ENCODE measurements at places on chromosomes 13 and 19.
A peak's percentile ranks its signal among the peaks of the same experiment; 100 is the strongest.

GRCh38 chr19:30785458-30786137, 413.4 kb downstream of the ZNF536 start:
- no peak for DNase-seq

DNA sequence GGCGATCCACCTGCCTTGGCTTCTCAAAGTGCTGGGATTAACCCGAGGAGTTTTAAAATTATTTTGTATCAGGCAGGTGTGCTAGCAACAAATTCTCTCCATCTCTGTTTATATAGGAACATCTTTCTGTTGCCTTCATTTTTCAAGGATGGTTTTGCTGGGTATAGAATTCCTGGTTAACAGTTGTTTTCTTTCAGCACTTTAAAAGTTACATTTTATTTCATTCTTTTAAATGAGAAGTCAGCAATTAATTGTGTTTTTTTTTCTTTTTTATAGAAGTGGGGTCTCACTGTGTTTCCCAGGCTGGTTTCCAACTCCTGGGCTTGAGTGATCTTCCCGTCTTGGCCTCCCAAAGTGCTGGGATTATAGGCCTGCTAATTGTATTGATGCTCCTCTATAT, 44.0 kb downstream of the DPF1 start:
- no peak for DNase-seq

DNA sequence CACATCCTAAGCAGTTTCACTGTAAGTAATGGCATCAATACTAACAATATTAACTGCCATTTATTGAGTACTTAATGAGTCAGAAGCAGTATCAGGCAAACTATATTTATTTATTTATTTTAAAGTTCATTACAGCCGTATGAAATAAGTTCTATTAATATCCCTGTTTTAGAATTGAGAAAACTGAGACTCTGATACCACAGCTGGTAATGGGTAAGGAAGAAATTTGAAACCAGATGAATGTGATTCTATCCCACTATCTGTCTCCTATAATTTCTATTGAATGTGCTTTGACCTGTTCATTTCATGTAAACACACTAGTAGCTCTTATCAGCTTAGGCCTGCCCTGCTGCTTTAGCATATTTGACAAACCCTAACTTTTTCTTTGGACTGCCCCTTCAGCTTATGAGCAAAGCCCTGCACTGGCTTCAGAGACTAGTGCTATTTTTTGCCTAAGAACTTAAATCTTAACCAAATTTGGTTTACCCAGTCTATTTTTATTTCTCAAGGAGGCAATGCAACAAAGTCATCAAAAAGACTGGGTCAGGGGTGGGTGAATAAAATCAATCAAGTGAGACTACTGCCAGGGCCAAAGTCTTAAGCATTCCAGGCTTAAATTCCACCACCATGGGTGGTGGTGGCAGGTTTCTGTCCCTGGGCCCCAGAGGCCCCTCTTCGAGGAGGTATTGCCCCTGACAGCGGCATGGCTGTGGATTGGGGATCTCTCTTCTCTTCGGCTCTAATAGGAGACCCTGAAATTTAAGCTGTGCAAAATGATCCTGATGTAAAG, 143.4 kb downstream of the DLEU7 start:
- DNase-seq = no peak

DNA sequence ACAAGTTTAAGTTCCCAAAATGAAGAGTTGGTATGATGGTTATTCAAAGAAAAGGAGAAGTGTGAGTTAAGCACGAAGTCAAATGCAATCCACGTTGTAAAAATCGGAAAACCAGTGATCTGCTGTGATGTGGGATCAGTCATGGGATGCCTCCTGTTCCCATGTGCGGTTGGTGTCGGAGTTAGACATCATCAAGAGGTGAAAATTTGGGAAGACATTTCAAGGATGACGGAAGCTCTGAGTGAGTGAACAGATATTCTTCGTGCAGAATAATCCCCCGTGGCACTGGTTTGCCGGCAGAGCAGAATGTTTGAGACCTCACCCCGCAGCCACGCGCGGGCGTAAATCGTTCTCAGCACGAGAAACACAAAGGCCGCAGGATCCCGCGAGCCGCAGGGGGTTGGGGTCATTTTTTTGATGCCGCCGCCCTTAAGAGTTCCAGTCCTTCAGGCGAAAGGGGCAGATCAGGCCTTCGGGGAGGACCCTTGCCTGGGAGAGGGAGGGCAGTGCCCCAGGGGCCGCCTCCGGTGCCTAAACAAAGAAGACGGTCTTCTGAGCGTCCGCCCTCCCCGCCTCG, 13.7 kb upstream of the SOX1 start:
- DNase-seq = no peak

DNA sequence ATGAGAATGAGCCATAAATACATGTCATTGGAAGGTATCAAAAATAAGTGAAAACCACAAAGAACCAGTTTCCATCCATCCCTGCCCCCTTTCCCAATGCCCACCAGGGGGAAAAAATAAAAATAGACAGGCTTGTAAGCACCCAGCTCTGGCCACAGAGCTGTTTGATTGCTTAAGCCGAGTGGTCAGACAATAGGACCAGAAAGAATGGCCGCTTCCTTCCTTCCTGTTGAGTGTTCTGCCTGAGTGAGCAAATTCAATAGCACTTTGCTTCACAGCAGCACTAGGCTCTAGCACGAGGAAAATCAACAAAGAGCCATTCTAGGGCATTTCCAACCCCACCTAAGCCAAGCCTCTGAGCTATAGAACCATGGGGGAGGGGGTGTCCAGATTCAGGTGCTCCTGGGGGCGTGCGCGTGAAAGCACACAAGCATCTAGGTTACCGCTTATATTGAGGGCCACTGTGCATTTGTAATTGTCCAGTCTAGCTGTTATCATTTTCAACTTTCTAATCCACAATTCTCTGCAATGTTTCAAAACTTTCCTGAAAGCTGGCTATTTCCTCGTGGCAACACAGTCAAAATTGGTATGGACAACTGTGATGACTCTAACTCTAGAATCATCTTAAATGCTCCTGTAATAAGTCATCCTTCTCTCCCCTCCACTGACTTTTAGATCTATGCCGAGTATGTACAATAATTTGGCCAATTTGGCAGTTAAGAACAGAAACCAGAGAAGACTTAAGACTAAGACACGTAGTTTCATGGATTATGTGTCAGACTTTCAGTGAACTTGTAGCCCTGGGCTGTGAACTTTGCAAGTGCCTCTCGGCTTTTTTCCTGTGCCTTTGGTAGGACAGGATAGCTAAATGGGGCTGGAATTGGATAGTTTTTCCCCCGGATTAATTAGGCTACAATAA, 64.3 kb downstream of the SPRY2 start:
- DNase-seq = peak; percentile 8

DNA sequence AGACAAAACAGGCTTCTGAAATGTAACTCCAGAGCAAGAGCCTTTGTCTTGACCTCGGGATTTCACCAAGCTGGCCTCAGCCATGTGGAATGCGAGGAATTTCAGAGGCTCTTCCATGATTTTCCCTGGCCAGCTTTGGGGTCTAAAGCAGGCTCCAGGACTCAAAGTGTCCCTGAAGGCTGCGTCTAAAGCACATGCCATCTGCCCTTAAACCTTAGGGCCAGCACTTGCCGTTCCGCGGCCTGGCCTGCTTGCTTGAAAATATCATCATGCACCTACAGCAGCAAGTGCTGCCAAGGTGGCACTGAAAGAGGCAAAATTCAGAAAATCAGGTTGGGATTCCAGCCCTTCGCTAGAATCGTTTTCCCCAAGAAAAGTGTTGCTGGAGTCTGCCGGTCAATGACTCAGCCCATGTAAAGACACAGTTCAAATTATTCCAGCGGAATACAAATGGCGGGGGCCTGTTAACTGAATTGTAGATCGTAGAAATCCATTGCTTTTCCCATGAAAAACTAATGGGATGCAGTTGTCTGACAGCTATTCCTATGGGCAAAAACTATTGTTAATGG, 105.7 kb upstream of the RAP2A start:
- peak; percentile 89 for DNase-seq

- DNase-seq = peak; percentile 69
Observed at GRCh38 chr19:15091918-15092753, 10.1 kb downstream of the OR1I1 start.

DNA sequence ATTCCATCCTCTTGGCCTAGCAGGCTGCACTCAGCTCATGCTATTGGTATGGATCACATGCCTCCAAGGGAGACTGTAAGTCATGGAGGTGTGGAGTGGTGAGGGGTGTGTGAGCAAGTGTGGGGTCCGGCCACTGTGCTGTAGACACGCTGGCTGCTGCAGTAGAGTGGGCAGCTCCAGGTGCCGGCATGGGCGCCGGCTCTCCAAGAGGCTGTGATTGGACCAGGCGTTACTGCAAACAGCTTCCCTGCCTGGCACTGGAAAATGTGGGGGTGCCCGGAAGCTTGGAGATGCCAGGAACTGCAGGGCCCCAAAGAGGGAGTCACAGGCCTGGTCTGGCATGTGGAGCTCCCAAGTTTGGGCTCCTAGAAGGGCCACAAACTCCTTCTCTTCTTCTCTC, 245.7 kb downstream of the GPC6 start:
- DNase-seq = no peak

GRCh38 chr19:19451429-19452242, 46.2 kb downstream of the GATAD2A start:
- no peak for DNase-seq

- peak; percentile 25 for DNase-seq
Observed at GRCh38 chr13:98751861-98752466, 508 bp downstream of the SLC15A1 start.

- peak; percentile 50 for DNase-seq
Observed at GRCh38 chr13:113863524-113864272, at the start of gene GAS6. GAS6 (minus strand) TSS chr13:113864076; CDS start chr13:113863920, 156 bp downstream.

DNA sequence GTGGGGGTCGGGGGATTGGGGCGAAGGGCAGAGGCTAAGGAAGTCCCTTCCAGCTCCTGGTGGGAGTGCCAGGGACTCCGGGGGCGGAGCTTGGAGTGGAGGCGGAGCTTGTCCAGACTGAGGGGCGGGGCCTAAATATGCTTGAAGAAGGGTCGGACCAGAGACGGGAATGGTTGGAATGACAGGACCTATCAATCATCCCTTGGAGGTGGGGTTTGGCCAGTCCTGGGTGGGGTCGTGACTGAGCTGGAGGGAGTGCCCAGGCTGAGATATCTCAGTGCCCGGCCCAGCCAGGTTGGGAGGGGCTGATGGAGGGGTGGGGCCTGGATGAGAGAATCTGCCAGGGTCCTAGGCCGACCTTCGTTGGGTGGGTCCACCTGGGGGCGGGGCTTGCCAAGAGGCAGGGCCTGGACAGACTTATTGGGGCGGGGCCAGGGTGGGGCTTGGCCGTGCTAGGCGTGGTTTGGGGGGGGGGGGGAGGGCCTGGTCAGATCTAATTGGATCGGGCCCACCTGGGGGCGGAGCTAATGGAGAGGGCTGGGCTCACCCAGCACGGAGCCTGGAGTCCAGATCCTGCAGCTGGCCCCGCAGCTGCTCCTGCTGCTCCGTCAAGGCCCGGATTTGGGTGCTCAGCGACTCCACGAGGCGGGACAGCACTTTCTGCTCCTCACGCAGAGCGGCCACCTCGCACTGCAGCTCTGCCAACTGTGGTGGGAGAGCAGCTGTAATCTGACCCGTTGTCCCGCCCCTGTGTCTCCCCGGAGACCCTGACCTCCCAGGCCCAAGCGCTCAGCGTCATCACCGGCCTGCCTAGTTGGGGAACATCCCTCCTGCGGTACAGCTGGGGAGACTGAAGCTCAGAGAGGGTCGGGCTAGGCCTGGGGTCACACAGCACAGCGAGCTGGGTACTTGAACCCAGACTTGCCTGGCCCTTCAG, 2.6 kb upstream of the WIZ start:
- DNase-seq = peak; percentile 77

DNA sequence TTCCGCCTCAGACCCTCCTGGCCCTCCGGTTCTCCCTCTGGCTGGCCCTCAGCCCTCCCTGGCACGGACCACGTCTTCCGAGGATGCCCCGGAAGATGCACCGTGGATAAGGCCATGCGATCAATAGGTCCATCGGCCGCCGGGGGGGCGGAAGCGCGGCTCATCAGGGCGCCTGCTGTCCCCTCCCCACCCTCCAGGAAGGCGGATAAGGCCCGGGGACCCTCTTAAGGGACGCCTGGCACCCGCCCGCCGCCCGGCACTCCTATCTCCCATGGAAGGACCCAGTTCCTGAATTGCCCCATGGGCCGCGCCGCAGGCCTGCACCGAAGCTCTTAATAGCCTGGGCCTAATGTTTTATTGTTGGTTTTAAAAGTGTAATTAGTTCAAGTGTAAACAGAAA, 46.2 kb upstream of the TCF3 start:
- DNase-seq = no peak

DNA sequence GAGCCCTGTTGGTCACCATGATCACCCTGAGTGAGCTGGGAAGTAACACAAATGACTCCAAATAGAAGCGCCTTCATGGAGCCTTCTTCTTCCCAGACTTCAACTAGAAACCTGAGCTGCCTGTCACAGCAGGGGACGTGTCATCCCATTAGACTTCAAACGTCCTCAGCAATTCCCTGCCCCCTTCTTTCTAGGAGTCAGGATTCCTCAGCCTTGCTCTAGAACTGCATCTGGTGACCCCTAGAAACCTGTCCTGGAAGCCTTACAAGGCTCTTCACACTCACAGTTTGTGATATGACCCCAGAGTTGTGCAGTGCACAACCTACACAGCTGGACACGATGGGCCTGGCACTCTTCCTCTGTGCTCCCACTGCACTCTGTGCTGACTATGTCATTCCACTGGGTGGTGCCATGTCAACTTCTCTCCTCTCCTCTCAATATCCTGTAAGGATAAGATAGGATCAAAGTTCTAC, 23.6 kb upstream of the TTYH1 start:
- no peak for DNase-seq

DNA sequence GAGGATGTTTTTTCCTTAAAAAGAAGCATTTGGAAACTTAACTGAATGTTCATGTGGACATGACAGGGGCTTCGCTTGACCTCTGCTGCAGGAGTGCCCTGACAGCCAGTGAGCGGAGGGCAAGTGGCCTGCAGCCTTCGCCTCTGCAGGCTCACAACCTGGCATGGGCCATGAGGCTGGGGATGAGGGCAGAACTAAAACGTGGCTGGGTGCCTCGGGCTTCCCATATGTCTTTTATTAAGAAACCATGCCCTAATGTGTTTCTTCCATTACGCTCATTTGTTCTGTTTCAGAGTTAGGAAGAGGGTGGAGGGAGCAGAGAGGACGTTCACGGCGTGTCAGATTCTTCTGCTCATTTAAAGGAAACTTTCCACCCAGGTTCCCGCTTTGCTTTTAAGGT, 2.9 kb downstream of the ARHGEF7 start:
- no peak for DNase-seq

DNA sequence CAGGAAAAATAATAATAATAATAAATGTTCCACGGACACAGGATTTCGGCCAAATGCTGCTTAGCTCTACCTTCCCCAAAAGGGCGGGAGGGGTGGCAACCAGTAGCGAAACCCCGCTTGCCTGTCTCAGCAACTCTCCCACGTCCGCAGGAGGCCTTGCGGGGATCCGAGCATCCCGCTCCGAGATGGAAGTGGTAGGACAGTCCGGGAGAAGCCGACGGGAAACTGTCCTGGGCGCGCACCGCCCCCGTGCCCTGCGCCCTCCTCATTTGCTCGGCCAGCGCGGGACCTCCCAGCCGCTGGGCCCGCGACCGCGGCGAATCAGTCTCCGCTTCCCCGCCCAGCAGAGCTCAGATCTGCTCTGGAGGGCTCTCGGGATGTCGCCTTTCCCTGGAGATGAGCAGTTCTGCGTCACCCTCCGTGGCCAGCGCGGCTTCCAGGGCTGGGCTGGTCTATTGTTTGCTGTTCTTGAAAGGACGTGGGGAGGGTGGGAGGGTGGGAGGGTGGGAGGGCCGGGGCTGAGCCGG, 48.9 kb upstream of the PABPC3 start:
- DNase-seq = peak; percentile 52
